ENCODE measurements at places on chromosomes 16 and 17.

DNA sequence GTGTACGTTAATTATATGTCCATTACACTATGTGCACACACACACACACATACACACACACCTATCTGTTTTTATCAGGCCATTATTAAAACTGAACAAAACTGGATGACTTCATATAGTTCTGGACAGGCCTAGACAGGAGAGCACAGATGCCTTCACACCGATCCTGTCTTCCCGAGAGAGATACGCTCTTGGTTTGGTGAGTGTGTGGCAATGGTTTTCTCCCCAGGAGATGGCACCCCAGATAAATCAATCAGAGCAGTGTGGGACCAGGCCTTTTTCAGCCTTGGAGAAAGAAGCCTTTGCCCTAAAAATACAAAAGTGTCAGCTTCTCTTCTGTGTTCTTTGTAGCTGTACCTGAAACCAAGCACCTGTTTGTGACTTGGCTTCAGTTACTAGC is 83.7 kb downstream of the CPPED1 start:
- no peak overlapping the region for H3K4me3 ChIP-seq
- no peak overlapping the region for H3K27ac ChIP-seq
- H3K4me1 ChIP-seq, result no peaks in the 10 kb centered on the region
- H3K27me3 ChIP-seq, result no peaks in the 10 kb centered on the region

DNA sequence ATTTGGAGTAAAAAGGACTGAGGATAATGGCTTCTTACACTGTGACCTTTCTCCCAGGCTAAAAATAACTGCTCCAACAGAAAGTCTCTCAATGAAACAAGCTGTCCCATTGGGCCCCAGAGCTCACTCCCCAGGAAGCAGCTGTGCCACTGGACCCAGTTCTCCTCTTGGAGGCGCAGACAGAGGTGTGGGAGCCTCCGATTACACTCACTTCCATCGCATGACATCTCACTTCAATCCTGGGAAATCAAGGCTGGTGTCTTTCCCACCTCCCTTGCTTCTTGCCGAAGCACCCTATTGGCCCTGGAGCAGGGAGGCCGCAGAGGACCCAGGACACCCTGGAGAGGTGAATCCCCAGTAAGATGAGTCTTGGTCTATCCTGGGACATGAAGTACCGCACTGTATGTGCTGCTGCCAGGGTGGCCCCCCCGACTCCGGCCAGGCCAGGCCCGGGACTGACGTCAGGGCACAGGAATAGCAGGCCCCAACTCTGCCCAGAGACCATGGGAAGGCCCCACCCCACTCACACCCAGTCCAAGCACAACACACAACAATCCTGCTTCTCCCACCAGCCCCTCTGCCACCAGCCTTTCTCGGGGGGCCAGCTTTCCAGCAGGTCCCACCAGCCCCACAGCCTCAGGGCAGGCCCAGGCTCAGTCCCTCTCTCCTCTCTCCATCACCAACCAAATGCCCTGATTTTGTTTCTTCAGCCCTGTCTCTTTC is 29.5 kb downstream of the SRL start:
- H3K27me3 ChIP-seq, result no peaks in the 10 kb centered on the region
- peaks cover 13% of the 10 kb centered on the region for H3K4me1 ChIP-seq
- H3K4me3 ChIP-seq, result no peak overlapping the region
- DNase-seq, result no peak
- H3K27ac ChIP-seq, result no peak overlapping the region
- H3K36me3 ChIP-seq, result no peaks in the 10 kb centered on the region

- H3K36me3 ChIP-seq, result no peaks in the 10 kb centered on the region
- H3K27me3 ChIP-seq, result no peaks in the 10 kb centered on the region
- peaks cover 17% of the 10 kb centered on the region for H3K4me1 ChIP-seq
- no peak overlapping the region for H3K27ac ChIP-seq
These were observed 360.1 kb upstream of the CDH11 start for GRCh38 chr16:65481956-65482355.

DNA sequence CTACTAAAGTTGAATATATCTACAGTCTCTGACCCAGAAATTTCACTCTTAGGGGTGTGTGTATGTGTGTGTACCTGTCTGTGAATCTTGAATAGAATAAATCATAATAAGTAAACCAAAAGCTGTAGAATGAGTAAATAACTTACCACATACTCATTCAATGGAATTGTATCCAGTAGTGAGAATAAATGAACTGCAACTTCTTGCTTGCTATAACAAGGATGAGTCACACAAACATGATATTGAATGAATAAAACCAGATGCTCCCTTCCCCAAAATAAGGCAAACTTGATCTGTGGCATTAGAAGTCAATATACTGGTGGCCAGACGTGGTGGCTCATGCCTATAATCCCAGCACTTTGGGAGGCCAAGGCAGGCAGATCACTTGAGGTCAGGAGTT is 259.8 kb upstream of the MON1B start:
- H3K27me3 ChIP-seq, result peaks cover 2% of the 10 kb centered on the region
- H3K27ac ChIP-seq, result no peak overlapping the region
- no peak for DNase-seq
- H3K36me3 ChIP-seq, result no peaks in the 10 kb centered on the region
- H3K4me3 ChIP-seq, result no peak overlapping the region
- H3K4me1 ChIP-seq, result peaks cover 4% of the 10 kb centered on the region

DNA sequence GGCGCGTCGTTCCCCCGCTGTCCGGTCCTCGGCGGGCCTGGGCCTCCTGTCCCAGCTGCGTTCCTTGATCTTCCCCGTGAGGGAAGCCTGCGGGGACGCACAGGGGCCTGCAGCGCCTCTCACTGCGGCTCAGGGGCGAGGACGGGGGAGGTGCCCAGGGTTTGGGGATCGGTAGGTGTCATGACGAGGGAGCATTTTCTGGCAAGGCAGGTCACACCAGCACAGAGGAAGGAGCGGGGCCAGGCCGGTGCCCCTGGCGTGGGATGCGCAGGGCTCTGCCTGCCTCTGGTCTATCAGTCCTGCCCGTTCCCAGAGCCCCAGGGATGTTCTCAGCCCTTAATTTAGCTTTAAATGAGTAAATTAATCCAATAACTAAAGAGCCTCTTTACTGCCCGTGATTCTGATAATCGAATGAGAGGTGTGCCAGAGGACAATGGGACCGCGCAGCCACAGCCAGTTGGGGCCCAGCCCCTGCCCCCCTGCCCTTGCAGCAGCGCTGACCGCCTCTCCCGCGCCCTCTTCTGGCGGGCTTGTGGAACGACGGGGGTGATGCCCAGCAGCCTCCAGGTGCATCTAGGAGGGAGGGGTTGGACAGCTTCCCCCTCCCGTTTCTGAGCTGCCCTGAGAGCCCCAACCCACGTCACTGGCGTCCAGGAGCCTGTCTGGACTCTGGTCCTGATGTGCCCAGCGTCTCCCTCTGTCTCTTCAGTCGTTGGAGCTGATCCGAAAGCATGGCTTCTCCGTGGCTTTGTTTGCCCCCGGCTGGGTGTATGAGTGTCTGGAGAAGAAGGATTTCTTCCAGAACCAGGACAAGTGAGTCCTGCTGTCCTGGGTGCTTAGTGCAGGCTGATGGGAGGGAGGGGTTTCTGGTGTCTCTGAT is 7.9 kb downstream of the ENGASE start:
- H3K4me1 ChIP-seq, result no peaks in the 10 kb centered on the region
- no peaks in the 10 kb centered on the region for H3K27me3 ChIP-seq
- H3K36me3 ChIP-seq, result peaks cover 27% of the 10 kb centered on the region

DNA sequence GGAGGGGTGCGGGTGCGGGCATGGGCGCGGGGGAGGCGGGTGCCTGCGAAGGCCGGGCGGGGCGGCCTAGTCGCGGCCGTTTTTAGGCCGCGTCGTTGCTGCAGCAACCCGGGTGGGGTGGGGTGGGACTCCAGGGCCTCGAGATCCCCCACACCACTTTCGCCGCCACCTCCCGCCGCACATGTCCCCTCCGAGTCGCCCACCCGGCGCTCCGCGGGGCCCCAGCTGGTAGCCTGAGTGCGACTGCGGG is 11.3 kb downstream of the TBX2 start:
- H3K4me3 ChIP-seq, result peak overlapping the region; percentile 78
- H3K36me3 ChIP-seq, result peaks cover 17% of the 10 kb centered on the region
- H3K27me3 ChIP-seq, result peaks cover 3% of the 10 kb centered on the region
- peaks cover 60% of the 10 kb centered on the region for H3K4me1 ChIP-seq
- DNase-seq, result no peak

DNA sequence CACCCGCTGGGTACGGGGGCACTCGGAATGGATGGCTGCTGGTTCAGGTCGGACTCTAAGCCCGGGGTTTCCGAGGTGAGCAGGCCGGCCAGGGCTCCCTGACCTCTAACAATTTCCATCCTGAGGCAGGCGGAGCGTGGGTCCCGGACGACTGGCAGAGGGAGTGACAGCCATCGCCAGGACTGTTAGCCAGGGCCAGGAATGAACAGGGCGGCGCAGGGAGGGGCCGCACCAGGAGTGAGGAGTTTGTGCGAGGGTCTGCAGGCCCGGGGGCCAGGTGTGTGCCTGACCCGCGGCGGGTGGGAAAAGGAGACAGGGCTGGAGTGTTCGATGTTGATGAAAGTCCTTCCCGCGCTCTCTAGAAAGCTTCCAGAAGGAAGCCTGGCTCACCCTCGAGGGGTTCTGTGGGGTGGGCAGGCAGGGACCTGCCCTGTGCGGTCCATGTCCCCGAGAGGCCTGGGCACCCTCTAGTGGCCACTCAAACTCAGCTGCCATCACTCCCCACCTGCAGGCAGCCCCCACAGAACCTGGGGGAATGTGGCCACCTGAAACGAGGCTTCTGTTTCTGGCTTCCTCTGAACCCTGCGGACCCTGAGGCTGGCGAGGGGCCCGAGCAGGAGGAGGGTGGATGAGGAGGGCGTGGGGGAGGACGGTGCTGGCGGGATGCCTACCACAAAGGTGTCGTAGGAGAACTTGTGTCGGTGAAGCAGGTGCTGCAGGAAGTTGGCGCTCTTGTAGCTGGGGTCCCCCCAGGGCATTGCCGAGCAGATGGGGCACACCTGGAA is 8.2 kb downstream of the RNF166 start:
- H3K27me3 ChIP-seq, result no peaks in the 10 kb centered on the region
- H3K36me3 ChIP-seq, result no peaks in the 10 kb centered on the region
- no peak overlapping the region for H3K4me3 ChIP-seq
- H3K27ac ChIP-seq, result no peak overlapping the region
- H3K4me1 ChIP-seq, result no peaks in the 10 kb centered on the region
- no peak for DNase-seq

DNA sequence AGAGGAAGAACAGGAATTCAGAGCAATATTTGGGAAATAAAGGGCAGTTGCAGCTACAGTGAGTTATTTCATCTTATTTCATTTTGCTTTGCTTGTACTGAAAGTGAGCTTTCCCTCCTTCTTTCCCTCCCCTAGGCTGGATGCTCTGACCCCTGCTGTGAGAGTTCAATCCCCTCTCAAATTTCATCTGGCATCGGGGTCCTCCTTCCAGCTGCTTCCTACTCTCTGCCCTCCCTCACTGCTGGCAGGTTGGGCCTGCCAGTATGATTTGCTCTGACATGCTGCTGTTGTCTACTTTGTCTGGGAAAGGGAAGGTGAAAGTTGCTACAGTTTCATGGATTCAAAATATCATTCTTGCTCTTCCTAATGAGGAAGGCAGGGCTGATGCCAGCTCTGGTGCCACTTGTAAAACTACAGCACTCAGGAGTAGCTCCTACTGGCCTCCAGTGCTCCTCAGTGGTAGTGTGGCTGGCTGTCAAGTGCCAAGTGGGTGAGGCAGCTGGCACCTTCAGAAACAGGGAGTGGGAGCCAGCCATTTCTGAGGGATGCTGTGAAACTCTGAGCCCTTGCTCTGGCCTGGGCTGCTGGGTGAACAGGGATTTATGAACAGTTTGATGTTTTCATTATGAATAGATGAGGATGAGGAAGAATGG is 408.6 kb downstream of the HAPSTR1 start:
- DNase-seq, result no peak
- no peaks in the 10 kb centered on the region for H3K36me3 ChIP-seq
- no peak overlapping the region for H3K27ac ChIP-seq
- no peak overlapping the region for H3K4me3 ChIP-seq
- peaks cover 40% of the 10 kb centered on the region for H3K4me1 ChIP-seq

DNA sequence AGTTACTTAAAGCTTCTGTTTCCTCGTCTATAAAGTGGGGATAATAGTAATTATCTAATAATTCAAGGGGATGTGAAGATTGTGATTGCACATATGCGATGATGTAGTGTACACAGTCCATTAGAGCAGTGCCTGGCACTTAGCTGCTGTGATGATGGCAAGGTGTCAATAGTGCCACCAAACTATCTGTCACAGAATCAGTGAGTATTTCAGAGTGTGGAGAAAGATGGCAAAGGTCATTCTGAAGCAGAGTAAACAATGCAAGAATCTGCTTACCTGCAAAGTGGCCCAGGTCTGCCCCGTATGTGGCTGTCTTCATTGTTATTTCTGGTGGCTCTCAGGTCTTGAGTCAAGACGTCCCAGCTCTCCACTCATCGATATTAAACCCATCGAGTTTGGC is 15.1 kb downstream of the SYT17 start:
- H3K4me1 ChIP-seq, result no peaks in the 10 kb centered on the region
- DNase-seq, result no peak
- no peaks in the 10 kb centered on the region for H3K27me3 ChIP-seq
- no peak overlapping the region for H3K27ac ChIP-seq
- peaks cover 11% of the 10 kb centered on the region for H3K36me3 ChIP-seq

DNA sequence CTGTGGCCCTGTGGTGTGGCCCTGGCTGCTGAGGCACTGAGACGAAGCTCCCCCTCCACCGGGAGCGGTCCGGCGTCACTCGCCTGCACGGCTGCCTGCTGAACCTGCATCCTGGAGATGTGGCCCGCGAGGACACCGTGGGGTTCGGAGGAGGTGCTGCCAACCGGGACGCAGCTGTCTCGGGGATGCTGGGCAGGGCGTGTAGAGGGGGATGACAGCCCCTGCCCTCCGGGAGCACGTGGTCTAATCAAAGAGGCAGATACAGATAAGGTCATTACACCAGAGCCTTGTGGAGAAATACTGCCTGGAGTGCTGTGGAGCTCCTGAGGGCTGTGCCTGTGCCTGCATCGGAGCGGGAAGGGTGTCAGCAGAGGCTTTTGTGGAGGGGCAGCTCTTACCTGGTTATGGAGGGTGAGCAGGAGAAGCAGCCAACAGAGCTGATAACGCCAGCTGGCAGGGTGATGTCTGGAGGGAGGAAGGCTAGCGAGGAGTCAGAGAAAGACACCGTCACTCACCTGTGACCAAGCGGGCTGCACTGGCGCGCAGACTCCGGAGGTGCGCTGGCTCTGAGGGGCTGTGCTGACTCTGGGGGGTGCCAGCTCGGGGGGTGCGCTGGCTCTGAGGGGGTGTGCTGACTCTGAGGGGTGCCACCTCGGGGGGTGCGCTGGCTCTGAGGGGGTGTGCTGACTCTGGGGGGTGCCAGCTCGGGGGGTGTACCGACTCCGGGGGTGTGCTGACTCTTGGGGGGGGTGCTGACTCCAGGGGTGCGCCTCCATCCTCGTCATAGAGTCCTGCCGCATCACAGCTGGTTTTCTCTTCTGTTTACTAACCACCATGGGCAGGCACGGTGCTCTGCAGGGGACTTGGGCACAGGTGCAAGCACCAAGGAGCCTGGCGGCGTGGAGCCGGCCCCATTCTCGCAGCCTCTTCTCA is 104.7 kb upstream of the CHMP6 start:
- peaks cover under 1% of the 10 kb centered on the region for H3K4me1 ChIP-seq
- H3K27me3 ChIP-seq, result no peaks in the 10 kb centered on the region
- DNase-seq, result no peak
- no peak overlapping the region for H3K27ac ChIP-seq

- H3K4me3 ChIP-seq, result peak within 1 kb of the TSS; percentile 98
- peaks cover 23% of the 10 kb centered on the region for H3K4me1 ChIP-seq
- peak within 1 kb of the TSS; percentile 100 for H3K27ac ChIP-seq
- peaks cover 7% of the 10 kb centered on the region for H3K36me3 ChIP-seq
- H3K27me3 ChIP-seq, result no peaks in the 10 kb centered on the region
These were observed at the start of gene DNAJA3 for GRCh38 chr16:4425378-4426020. Gene DNAJA3, plus strand, starts transcription at chr16:4425868. Its CDS starts 14 bp downstream, at chr16:4425882.
